ENCODE measurements at places on chromosomes 6 and 20.

GRCh38 chr6:79544939-79545450 lies 7.8 kb upstream of the LCA5 start:
- DNase-seq, result peak; percentile 77

DNA sequence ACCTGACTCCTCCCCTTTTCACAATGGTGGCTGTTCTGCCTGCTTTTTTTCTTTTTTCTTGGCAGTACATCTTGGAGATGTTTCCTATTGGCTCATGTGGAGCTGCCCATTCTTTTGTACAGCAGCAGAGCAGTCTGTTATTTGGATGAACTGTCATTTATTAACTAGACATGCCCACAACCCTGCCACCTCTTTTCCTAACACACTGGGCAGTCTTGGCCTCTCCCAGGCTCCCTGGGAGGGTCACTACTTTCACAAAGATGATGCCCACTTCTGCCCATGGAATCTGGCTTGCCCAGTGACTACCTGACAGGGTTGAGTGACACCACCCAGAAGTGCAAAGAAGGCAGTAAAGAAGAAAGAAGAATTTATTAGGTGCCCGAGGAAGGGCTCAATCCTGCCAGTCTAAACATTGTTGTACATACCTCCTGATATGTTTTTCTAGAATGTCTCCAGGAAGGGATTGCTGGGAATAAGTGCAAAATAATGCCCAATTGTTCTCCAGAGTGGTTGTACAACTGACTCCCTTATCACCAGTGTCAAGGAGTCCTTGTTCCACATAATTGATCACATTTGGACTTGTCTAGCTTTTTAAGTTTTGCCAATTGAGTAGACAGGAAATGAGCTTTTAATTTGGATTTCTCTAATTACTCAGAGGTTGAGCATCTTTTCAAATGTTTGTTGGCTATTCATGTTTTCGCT lies 19.7 kb upstream of the SCRT2 start:
- no peak for DNase-seq

- DNase-seq, result no peak
Observed at GRCh38 chr6:113304116-113304515, 553.0 kb upstream of the MARCKS start.

GRCh38 chr6:106972500-106972899 lies 2.0 kb downstream of the CD24 start:
- no peak for DNase-seq

DNA sequence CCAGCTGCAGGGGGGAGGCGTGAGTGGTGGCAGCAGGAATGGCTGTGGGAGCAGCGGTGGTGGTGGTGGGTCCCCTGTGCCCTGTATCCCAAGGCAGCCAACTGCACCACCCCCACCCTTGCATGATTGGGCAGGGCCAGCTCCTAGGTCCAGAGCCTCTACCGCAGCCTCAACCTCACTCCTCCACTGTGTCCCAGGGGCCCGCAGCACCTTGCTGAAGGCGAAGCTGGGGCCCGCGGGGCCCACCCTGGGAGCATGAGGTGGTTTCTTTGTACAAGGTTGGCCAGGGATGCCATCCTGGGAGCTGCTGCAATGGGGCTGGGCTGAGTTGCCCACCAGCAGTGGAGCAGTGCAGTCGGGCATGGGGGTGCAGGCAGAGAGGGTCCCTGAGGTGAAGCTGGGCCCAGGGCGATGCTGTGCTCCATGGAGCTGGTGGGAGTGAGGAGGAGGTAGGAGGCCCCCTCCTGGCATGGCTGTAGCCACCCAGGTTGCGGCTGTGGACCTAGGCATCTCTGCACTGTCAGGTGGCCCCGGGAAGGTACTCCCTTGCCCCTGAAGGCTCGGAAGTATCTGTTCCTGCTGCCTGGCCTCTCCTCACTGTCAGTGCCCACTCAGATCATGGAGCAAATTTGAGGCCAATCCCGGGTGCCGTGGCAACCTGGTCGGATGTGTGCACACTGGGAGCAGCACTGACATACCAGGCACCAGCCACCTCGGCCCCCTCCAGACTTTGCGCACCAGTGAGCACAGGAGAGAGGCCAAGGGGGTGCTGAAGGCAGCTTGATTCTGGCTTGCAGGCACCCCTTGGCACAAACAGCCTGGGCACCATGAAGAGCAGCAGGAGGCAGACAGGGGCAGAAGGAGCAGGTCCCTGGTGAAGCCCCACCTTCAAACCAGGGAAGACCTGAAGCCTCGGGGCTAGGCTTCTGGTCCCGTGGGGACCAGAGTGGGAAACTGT lies 60.2 kb upstream of the L3MBTL3 start:
- DNase-seq, result no peak

DNA sequence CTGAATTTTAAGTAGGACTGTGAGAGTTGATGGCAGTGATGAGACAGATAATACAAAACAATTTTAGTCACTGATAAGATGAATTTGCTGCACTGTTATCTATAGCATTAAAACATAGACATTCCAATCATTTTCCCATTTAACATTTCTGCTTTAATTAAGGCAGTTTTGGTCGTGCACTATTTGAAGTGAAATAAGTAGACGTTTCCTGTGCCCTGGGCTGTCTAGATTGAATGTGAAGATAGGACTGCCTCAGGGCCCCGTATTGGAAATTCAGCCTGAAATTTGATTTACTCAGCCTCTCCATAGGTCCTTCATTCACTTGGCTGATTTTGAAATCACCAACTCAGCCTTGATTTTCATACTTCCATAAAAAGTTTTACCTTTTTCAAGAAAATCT lies 48.3 kb downstream of the ARID1B start:
- no peak for DNase-seq

DNA sequence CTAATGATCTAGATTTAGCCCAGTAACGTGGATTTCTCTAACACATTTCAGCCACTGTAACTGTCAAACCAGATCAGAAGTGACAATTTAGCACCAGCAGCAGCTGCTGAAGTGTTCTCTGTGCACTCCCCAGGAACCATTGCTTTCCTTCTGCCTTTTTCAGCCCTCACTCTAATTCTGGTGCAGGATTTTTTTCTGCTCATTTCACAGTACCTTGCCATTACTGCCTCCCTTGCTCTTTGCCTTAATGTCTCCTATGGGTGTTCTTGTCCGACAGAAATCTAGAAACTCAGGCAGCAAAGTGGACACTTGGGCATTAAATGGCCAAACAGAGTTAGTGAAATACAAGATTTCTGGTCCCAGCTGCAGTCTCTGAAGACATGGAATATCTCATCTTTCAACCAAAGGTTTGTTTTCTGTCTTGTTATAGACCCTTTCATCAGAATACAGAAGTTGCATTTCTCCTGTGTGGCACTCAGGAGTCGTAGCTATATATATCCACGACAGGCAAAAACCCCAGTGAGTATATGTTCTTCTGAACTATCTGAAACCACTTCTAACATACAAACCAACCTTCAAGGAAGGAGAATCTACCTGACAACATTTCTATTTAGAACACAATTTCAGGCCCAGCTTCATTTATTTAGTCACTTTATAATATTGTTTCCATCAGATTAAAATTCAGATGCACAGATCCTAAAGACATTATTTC lies 92.9 kb downstream of the THEMIS start:
- DNase-seq, result no peak

DNA sequence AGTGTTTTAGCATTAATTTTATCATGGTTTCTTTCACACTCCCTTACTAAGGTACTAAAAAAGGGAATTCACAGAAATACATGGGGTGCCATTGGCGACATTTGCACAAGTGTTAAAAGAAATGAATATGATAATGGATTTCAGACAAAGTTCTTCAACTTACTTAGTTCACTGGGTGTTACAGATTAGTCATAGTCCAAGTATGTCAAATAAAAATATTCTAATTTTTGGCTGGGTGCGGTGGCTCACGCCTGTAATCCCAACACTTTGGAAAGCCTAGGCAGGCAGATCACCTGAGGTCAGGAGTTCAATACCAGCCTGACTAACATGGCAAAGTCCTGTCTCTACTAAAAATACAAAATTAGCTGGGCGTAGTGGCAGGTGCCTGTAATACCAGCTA lies 286.1 kb upstream of the TFAP2D start:
- DNase-seq, result no peak

GRCh38 chr6:40788661-40789655 lies 201.8 kb upstream of the LRFN2 start:
- no peak for DNase-seq

GRCh38 chr6:56244528-56245253 lies 2.7 kb downstream of the COL21A1 start:
- DNase-seq, result no peak

DNA sequence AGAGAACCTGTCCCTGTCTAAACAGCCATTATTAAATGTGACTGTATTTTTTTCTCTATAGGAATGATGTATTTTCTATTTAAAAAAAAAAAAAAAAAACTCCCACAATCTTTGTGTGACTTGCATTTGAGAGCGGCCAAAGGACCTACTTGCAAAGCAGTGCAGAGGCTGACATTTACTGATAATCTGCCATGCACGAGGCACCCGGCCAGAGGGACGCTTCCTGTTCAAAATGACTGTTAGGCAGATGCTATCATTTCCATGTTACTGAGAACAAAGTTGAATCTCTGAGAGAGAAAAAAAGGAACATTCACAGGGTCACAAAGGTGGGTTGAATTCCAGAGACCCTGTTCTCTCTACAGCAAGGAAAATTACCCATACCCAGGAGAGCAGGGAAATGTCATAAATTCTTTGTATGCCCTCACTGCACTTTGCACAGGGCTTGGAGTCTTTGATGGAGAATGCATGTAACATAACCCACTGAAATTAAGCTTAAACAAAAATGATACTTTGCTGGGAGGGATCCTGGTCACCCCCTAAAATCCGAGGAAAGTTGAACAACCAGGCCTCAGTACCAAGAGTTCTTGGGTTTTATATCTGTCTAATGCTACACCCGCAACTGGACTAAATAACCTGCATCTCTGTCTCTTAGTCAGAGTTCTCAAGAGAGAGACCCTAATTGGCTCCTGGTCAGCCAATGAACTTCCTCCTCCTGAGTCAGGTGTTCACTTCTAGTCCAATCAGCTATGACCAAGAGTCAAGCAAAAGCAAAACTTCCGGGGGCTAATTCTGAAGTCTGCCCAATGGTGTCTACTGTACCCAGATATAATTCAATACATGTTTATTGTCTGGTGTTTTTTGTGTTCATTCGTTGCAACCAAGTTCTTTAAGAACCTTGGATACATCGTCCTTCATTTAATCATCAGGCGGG lies 61.2 kb downstream of the GCLC start:
- DNase-seq, result peak; percentile 71

- DNase-seq, result no peak
Observed at GRCh38 chr6:84547341-84547801, 217.0 kb downstream of the TBX18 start.

DNA sequence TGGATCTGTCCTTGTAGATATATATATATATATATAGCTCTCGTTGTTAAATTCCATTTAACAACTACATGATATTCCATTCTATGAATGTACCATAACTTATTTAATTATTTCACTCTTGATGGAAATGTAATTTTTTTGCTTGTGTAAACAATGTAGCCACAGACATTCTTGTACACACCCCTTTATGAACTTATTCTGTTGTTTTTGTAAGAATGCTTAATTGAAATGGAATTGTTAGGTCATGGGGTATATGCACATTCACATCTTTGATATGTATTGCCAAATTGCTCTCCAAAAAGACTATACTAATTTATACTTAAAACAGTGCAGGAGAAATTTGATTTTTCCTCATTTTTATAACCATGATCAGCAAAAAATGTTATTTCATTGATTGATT lies 67.2 kb downstream of the MAP3K4 start:
- DNase-seq, result no peak

Measured in heart right ventricle (tissue), 16 donors.